ENCODE measurements at places on chromosomes 1 and 21. TPM values are rescaled to one million over a fixed set of nuclear protein-coding genes. Genes with fewer than 3 reads are reported as not detected.

The SHCBP1L gene
- total RNA-seq = not detected

The IARS2 gene
- 89.7 TPM for total RNA-seq

The GUCA2A gene
- total RNA-seq = not detected

The TSTD1 gene
- total RNA-seq = 18.1 TPM

The ZFP69B gene
- total RNA-seq = not detected

The SELP gene
- total RNA-seq = 1.9 TPM

The RHBDL2 gene
- 0.30 TPM for total RNA-seq

The SMG5 gene
- 65.0 TPM for total RNA-seq

The LPAR3 gene
- not detected for total RNA-seq

The CD52 gene
- 2.2 TPM for total RNA-seq

DNA sequence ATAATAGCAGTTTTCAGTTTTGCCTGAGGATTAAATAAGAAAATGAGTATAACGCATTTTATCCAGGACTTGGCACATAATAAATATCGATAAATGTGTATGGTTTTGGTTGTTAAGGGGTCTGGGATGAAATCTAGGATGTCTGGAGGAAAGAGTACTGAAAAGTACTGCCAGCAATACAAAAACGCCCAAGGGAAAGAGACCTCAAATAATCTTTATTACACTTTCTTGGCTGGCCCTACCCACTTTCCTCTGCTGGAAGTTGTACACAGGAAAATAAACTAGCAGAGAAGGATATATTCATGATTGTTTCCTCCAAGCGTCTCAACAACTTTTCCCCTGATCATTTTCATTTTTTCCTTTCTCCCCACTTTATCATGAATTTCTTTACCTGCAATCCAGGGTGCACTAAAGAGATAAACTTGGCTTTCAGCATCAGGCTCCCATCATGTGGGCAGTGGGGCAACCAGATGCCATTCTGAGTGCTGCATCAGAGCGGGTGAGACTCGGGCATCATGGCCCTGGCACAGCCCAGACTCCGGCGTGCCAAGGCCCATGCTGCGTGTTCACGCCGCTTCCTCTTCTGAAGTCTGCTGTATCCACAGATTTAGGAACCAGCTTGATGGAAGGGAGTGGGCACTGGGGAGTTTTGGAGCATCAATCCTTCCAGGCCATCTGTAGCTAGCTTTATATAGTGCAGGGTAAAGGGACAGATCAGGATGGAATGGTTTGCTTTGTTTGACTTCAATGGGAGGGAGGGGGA is 35.8 kb upstream of the PLXNA2 start:
- ATAC-seq = no peak

DNA sequence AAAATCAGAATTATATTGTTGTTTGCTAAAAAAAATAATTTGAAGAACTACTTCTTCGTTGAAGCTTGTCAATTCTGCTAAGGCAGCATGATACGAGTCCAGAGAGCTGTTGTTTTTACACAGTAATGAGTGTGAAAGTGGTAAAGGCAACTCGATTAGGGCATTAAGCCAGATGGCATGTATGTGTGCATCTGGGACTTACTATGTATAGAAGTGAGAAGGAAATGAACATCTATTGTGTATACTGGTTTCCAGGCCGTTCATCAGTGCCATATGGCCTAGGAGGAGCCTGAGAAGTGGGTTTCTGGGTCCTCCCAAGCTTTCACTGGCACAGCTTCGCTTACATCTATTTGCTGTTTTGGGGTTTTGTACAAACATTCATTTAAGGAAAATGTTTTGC is 5.7 kb downstream of the CTPS1 start:
- no peak for ATAC-seq

DNA sequence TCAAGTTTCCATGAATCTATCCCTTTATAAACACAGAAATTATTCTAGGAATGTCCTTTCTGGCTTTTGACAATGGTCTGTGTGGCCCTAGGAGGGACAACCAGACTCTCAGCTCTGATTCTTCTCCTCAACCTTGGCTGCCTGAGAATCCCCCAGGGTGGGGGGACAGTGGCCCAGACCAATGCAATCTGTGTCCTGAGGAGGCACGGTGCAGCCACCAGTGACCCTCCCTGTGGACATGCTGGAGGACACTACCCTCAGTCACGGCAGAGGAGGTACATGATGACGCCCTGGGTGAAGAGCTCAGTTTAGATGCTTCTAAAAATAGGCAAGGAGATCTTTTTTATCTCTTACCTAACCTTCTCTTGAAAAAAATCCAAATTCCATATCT is 91.7 kb downstream of the PGBD5 start:
- no peak for ATAC-seq

GRCh38 chr1:184223216-184223615 is 163.6 kb upstream of the C1orf21 start:
- ATAC-seq = no peak

DNA sequence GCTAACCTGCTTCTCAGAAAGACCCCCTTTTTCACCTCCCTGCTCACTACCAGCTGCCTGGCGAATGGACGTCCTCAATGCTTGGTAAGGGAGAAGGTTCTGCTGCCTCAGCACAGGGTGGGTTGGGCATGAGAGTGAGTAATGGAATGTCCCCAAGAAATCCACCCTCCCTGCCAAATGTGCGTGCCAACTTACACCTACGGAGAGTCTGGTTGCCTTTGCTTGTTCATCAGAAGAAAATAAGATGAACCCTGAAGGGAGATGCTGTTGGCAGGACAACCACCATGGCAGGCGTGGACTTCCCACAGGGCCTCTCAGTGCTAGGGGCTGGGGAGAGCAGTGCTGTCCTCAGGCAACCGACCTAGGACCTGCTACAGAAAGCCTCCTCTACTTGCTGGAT is 106.0 kb downstream of the XCL2 start:
- no peak for ATAC-seq

DNA sequence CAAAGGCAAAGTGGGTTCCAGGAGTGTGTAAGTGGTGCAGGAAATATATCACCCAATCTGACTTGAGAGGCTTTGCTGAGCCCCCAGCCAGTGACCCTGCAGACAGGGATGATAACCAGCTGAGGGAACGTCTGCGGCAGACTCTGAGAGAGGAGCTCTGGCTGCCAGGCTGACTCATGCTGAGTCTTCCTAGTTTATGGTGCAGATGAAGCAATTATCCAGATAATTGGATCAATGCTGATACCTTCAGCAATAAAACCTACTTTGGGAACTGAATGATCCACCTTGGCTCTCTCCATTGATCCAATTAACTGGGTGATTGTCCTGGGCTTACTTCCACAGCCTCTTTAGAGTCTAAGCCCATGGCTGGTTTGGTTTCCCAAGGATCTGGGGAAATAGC is 7.3 kb downstream of the C8B start:
- ATAC-seq = no peak

- ATAC-seq = peak; percentile 31
These were observed 99.1 kb upstream of the ZNF644 start for GRCh38 chr1:91120936-91121335.

DNA sequence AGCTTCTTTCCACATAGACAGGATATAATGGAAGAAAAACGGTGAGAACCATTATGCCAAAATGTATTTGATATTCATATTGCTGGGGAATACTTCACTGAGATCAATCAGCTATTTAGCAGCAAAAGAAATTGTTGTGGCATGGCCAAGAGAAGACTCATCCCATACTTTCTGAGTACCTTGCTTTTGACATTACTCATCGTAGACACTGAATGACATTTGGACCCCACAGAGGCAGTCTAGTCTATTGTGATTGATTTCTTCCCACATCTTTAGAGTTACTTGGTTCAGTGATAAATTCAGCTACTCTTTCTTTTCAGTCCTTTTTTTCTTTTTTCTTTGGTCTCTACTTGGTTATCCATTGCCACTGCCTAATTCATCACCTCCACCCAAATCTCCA is 22.1 kb downstream of the ATP1B1 start:
- no peak for ATAC-seq

DNA sequence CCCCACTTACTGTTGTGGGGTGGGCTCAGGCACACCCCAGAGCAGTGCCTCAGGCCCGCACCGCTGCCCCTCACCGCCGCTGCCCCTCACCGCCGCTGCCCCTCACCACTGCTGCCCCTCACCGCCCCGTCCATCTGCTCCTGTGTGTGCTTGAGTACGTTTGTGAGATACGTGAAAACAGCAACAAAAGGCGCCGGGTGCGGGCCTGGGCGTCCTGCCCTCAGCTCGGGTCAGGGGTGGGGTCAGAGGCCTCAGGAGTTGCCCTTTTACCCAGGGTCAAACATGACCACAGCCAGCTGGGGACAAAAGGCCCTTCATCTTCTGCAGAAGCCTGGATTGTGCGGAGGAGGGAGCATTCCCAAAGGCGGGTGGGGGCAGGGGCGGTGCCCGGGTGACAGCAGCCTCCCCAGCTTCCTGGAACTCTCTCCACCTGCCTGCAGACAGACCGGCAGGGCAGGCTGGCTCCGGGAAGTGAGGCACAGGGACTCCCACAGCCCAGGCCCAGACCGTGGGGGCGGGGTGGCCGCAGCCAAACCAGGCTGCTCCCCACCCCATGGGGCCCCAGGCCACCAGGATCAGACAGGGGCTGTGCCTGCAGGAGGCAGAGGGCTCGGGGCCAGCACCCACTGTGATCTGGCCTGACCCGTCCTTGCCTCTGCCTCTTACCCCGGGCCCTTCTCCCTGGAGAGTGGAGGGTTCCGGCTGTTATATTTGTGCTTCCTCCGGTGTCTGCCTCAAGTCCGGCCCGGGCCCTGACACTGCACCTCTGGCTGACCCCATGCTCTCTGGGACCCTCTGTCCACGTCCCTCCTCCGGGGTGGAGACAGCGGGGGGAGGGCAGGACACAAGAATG is 2.3 kb upstream of the VWA1 start:
- peak; percentile 26 for ATAC-seq

- ATAC-seq = no peak
These were observed 38.3 kb downstream of the GALNT2 start for GRCh38 chr1:230105245-230105753.

DNA sequence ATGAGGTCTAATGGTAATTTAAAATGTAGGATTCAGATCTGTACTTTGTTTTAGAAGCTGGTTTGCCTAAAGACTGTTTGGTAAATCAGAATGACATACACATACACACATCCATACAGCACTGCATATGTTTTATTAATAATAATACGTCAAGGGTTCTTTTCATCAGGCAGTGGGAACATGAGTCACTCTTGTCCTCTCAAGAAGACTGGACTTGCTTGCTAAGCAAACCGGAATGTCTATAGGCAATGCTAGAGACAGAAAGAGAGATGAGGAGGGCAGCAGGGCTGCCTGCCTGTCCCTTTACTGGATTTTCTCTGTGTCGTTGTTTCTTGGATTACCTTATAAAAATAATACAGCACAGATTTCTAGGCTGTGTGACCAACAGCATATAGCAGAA is 119.1 kb upstream of the GALNT2 start:
- ATAC-seq = no peak

DNA sequence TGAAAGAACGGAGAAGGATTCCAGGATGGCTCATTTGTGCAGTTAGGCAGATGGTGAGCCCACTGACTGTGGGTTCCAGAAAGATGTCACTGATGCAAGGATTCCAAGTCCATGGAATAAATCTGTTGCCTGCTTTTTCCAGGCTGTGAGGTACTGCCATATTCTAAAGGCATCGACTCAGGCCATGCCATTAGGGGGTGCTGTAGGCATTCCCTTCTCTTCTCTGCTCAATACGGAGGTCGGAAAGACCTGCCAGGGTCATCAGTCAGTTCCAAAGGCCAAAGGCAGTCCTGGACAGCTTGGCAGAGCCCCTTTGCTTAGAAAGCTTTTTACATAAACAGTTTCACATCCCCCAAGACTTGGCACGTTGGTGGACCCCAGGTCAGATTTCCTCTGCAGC is 31.7 kb upstream of the TMEM125 start:
- peak; percentile 65 for ATAC-seq

DNA sequence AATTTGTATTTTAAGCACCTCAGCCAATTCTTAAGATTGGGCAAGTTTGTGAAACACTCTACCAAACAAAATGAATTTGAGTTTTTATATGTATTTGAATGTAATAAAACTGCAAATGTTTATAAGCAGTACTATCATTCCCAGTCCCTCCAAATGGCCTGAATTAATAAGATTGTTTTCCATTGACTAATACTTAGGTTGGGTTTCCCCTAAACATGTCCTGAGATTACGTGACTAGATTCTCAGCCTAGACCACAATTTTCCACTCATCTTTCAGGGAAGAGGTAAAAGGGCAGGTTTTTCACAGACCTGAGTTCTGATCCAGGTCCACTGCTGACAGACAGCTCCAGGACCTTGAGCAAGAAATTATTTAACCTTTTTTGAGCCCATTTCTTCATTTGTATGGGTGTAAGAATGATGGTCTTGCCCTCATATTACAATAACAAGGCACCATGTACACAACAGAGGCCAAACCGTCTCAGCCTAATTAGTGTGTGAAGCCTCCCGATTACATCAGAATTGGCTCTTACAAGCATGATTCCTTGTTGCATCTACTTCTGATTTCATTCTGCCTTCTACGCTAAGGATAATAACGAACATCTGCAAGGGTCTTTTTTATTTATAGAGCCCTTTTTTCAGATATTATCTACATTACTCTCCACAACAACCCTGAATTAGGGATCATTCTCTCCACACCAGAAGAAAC is 51.2 kb downstream of the BEND5 start:
- no peak for ATAC-seq
